ENCODE measurements at places on chromosomes 5 and 9.

- no peak for DNase-seq
Observed at GRCh38 chr9:117435630-117436261, 20.9 kb upstream of the ASTN2 start.

GRCh38 chr5:123659495-123659894 lies 147.5 kb downstream of the CSNK1G3 start:
- DNase-seq = no peak

DNA sequence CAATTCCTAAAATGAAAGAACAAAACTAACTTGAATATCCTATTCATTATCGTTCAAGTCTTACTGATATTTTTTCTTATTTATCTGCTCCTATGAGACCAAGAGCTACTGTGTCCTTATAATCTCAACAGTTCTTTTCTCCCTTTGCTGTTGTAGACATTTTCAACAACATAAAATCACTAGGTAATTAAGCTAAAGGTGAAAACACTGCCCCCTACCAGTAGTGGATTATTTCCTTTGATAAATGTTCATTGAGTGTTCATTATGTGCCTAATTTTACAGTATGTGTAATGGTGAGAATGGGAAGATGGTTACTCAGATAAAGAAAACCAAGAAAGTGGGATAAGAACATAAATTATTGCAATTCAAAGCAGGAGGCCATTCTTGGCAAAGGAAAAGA lies 41.4 kb upstream of the PAPPA start:
- DNase-seq = no peak

DNA sequence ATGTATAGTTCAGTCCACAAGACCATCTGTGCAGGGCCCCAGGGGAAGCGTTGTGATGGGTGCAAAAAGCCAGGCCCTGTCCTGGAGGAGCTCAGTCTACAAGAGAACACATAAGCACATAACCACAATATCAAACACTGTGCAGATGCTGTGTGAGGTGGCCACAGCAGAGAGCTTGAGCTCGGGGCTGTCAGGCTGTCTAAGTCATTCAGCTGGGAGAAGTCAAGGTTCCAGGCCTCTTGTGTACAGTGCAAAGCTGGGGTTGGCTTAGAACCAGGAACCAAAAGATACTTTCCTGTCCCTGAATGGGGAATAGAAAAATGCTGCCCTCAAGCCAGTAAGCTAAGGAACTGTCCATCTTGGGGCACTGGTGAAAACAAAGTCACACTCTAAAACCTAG lies 75.0 kb downstream of the PRDM6 start:
- DNase-seq = no peak

DNA sequence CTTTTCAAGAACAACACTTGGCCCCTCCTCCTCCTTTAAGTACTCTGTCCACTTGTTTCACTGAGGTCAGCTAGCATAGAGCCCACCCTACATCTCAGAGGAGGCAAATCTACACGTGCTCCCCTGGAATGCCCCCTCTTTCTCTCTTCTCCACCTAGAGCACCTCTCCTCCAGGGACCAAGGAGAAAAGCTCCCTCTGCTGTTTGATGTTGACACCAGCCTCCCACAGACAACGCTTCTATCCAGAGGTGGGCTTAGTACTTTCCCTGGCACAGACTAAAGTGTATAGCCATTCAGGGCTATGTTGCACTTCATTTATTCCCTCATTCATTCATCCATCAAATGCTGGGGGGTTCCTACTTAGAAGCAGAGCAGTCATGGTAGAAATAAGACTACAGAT lies 68.2 kb upstream of the TAF1L start:
- DNase-seq = no peak

GRCh38 chr5:159971514-159971913 lies 37.4 kb upstream of the TTC1 start:
- DNase-seq = no peak

- no peak for DNase-seq
Observed at GRCh38 chr5:95866435-95867040, 44.0 kb upstream of the GLRX start.

DNA sequence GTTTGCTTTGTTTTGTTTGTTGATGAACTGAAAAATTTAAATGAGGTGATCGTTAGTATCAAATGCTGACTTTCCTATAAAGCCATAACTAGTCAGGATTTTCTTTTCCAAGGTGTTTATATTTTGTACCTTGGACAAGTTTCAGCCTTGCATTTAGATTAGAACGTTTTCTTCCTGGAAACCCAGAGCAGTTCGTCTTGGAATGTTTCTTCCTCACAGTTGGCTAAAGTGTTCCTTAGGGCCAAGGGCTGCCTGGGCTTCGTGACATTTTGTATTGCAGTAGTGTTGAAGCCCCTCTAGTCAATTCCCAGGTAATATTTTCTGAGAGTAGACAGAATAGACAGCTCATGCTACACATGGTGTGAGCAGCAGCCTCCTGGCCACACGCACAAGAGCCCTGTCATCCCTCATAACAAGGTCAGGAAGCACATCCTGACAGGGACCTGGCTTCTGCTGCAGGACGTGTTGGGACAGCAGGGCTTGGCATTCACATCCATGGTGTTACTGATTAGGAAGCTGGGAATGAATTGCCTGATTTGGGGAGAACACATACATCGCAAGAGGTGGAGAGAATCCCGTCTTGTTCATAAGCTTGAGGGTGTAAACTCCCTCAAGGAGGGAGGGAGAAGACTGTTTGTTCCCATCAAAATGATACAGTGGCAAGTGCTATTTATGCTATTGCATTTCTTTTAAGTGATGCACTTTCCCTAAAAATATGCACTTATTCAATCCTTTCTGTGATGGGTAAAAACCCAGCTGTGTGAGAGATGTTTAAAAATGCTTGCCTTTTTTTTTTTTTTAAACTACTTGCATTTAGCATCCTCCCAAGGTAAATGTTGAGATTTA lies 31.7 kb downstream of the FUBP3 start:
- no peak for DNase-seq

DNA sequence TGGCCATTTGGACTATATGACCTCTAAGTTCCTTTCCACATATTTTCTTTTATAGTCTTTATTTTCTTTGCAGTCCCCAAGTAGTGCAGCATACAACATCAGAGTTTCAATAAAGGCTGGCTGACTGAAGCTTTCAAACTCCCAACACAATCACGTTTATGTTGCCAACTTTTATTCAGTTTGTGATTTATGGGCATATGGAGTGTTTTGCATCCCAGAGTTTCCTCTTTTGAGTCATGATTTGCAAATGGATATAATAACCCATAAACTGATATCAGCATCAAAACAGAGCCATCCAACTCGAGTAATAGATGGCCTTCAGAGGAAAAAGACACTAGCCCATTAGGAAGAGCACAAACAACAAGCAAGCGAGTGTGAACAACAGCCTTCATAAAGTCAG lies 414.0 kb downstream of the ELAVL2 start:
- DNase-seq = no peak

GRCh38 chr5:166582416-166582815 lies 1709.0 kb upstream of the WWC1 start:
- no peak for DNase-seq

DNA sequence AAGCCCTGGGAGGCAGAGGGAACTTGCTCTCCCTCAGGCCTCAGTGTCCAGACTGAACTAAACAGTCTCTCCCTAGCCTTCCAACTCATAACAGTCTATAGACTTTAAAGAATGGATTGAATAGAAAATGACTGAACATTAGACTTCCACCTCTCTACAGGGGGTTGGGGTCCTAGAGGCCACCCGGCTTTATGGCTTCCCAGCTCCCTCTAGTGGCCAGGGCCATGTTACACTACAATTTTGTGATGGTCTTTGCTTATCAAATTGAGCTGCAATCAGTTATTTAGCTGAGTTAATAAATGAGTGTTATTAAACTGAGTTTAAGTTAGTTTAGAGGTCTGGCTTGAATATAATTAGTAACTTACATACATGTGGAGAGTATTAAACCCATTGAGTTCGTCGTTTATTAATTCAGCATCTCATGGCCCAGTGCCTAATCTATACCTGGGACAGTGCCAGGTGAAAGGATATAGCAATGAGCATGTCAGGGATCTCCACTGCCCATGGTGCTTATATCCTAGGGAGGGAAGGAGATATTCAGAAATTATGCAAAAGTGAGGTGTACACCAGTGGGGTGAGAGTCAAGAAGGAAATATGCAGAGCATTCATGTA lies 105.2 kb downstream of the SH3TC2 start:
- DNase-seq = no peak

- DNase-seq = no peak
Observed at GRCh38 chr5:113038714-113039113, 62.1 kb downstream of the DCP2 start.

GRCh38 chr5:18068826-18069225 lies 434.6 kb downstream of the TAF11L14 start:
- no peak for DNase-seq

DNA sequence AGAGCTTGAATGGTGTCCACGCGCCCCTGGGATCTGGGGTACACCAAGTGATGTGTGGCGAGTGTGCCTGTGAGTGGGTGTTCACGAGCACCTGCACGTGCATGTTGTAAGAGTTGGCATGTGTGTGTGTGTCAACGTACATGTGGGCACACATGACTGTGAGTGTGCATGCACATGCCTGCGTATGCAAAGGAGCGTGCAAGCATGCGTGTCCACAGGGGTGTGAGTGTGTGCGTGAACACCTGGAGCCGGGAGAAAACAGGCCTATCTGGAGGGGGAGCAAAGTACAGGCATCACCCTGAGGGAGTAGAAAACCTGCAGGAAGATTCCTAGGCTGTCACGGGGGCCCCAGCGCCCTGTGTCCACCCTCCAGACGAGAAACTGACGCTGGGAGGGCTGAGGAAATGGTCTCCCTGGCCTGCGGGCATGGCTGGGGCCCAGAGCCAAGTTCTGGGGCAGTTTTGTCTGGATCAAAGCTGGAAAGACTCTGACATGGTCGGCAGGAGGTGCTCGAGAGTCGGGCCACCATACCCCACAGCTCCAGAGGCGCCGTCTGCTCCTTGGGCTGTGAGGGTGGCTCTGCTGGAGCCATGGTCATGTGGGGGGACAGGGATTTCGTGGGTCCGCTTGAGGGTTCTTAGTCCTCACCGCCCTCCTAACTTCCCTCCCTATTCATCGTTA lies 31.8 kb downstream of the PTGES start:
- no peak for DNase-seq

DNA sequence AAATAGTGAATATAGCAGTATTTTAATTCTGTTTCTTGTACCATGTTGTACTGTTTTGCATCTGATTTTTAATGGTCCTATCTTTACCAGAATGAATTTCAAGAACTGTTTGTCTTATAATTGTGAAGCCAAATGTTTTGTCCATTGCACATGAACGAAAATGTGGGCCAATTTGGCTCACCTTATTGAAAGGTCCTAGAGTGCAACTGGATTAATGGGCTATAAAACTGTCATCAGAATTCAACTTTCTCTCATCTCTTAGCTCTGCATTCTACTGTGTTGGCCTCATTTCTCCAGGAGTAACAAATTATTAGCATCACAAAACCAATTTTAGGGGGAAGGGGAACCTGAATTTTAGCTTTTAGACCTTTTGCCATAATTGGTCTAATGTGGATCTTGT lies 179.4 kb upstream of the NUDT12 start:
- DNase-seq = no peak

- no peak for DNase-seq
Observed at GRCh38 chr9:131284856-131285255, 4.7 kb upstream of the PLPP7 start.

DNA sequence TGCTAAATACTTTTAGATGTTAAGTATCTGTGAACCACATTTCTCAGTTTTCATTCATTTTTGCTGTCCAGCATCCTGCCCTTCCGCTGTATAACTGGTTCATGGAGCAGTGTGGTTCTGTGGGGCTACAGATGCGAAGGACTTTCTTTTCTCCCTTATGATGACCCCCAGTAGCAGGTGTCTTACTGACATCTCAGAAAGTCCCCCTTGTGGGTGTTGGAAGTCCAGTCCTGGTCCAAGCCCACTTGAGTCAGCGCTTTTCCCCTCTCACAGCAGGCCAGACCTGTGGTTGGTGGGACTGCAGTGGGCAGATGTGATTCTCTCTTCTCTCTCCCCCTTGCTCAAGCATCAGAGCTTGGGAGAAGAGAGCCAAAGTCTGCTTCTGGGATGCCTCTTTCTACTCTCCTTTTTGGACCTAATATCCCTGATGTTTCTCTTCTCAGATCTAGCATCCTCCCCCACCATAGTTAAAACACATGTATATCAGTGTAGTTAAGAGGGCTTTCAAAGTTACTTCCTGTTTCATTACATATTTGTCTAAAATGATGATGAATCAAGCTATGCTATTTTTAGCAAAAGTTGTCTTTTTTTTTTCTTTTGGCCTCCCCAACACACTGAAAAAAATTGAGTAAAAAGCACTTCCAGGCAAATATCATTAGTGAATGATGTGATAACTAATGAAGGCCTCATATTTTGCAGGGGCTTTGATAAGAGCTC lies 119.5 kb upstream of the ZNF618 start:
- DNase-seq = no peak

GRCh38 chr5:181170237-181170825 lies 22.9 kb downstream of the OR2V2 start:
- no peak for DNase-seq

GRCh38 chr5:132493241-132493640 lies 2.7 kb upstream of the IRF1 start:
- no peak for DNase-seq

DNA sequence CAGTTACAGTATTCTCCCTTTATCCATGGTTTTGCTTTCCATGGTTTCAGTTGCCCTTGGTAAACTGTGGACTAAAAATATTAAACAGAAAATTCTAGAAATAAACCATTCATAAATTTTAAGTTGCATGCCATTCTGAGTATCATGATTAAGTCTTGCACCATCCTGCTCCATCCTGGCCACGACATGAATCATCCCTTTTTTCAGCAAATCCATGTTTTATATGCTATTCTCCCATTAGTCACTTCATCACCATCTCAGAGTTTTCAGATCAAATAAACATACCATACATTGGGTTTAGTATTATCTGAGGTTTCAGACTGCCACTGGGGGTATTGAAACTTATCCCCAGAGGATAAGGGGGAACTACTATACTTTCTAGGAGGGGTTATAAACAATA lies 234.4 kb upstream of the ATP10B start:
- DNase-seq = no peak

DNA sequence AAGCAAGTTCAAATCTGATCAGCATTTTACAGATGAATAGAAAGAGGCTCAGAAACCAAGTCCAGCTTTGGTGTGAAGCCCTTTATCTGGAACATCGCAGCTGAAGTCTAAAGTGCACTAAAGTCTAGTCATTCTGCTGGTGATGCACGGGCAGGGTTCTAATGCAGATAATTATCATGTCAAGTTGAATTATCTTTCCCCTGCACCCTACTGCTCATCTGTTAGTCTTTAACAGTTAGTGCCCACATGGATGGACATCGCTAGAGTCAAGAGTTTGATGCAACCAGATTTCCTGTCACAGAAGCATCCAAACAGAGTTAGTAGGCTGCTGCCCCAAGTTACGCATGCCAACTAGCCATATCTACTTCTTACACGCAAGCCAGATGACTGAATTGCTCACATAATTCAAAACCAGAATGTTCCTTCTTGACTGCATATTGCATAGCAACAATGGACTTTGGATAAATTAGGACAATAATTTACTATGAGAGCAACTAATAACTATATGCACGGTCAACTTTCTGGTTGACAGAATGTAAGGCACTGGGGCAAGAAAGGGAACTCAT lies 1.6 kb upstream of the TOMM5 start:
- no peak for DNase-seq
